ENCODE measurements at places on chromosomes 5 and 9.

- DNase-seq, result peak; percentile 88
Measured at GRCh38 chr9:108478431-108479332, 377.1 kb downstream of the ACTL7B start.

GRCh38 chr5:67900514-67900913 is 315.0 kb upstream of the PIK3R1 start:
- DNase-seq, result peak; percentile 70

- peak; percentile 87 for DNase-seq
Measured at GRCh38 chr9:128215491-128216409, 12.6 kb downstream of the DNM1 start.

- DNase-seq, result no peak
Measured at GRCh38 chr5:11329679-11330078, 568.6 kb upstream of the DAP start.

- no peak for DNase-seq
Measured at GRCh38 chr9:129834489-129835127, 467 bp downstream of the C9orf78 start.
